Activated naive CD4-positive, alpha-beta T cell (primary cell): ENCODE measurements at places on chromosomes 11 and 22.
A peak's percentile ranks its signal among the peaks of the same experiment; 100 is the strongest.

DNA sequence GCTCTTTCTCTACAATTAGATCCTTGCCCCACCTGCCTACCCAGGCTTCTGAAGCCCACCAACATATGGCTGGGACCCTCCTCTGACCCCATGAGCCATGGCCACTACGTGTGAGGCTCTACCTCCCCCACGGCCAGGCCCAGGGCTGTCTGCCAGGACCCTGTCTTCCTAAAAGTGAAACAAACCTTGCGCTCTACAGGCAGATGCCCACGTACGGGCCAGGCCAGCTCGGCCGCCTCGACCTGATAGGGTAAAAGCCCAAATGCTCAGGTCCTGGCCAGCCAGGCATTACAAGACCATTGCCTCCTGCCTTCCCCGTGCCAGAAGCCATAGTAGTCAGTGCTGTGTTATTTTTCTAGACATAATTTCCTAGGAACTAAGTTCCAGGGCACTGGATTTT is 1496.4 kb downstream of the BRD1 start:
- DNase-seq, result no peak

GRCh38 chr22:41550952-41551491 is 6.8 kb upstream of the POLR3H start:
- DNase-seq, result no peak

DNA sequence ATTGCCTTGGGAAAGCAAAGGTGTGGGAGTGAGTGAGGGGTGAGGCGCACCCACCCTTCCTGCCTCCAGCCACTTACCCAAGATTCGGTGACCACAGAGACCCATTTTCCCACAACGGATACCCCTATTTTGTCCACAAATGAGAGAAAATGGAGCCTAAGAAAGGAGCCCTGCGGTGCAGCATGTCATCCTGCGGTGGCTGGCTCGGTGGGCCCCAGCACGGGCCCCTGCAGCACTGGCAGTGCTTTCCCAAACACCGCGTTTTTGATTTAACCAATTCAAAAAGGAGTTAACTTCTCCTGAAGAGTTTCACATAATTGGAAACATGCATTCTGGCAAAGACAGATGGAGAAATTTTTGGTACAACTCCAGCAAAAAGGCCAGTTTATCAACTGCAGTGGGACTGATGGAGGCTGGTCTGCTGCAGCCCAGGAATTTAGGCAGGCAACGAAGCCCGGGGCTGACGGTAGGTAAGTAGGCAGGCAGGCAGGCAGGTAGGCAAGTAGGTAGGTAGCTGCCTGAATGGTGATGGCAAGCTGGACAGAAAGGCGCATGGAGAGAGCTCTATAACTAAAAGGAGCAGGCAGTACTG is 84.2 kb downstream of the FDX1 start:
- DNase-seq, result no peak

DNA sequence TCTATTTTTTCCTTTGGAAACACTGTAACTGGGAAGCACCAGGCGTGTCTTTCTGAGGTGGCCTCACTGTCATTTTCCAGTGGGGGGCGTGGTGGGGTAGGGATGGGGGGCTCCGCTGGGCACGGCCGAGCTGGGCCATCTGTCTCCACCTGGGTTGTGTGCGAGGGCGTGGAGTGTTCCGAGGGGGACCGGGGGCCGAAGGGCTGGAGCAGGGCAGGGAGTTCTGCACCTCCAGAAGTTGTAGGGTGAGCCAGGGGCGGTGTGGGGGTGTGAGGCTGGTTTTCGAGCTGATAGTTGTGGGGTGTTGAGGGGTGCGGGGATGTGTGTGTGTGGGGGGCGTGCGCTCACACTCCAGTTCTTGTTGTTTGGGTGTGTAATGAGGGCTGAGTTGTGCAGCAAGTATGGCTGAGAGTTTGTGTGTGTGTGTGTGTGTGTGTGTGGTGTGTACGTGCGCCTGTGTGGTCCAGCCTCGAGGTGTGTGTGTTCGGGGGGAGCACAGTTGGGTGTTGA is 10.8 kb downstream of the YPEL4 start:
- no peak for DNase-seq

- DNase-seq, result no peak
These were observed 33.3 kb downstream of the NF2 start for GRCh38 chr22:29636751-29637150.

GRCh38 chr11:79610678-79611077 is 169.8 kb upstream of the TENM4 start:
- DNase-seq, result no peak

DNA sequence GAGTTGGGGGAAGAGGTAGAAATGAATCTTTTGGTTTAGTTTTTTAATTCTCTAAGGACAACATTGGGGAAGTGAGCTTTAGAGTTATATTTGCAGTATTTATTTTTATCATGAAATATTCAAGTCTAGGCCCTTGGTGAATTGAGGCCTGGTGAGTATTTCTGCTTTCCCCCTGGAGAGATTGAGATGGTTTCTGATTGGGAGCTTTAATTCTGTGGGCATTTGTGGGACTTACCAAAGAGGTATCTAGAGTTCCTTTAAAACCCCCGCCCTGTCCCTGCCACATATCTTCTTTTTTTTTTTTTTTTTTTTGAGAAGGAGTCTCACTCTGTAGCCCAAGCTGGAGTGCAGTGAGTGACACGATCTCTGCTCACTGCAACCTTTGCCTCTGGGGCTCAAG is 9.6 kb downstream of the ACO2 start:
- DNase-seq, result no peak

- DNase-seq, result no peak
These were observed 61.0 kb downstream of the NCAM1 start for GRCh38 chr11:113022262-113022661.

DNA sequence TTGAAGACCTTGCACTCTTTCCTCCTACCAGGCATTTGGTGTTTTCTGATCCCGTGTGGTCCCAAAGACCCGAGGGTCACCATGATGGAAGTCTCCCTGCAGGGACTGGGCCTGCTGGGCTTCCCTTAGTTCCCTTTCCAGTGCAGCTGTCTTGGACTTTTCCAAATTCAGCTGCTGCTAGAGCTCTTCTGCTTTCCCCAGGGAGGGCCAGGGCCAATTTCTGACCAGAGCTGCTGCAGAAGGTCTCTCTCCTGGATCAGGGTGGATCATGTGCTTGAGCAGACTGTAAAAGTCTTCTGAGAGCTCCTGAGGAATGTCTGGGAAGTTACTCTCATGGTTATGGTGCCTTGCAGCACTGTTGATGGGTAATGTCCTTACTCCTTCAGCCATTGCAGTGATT is 23.2 kb downstream of the LDLRAD3 start:
- DNase-seq, result no peak

- no peak for DNase-seq
These were observed 94.9 kb downstream of the ZBTB16 start for GRCh38 chr11:114154271-114155047.

- no peak for DNase-seq
These were observed 10.8 kb upstream of the C11orf96 start for GRCh38 chr11:43931717-43932039.

- no peak for DNase-seq
These were observed 91.5 kb downstream of the MORC2 start for GRCh38 chr22:30876915-30877553.

- peak; percentile 44 for DNase-seq
These were observed at the start of gene TNRC6B for GRCh38 chr22:40177738-40178416. Gene TNRC6B (plus strand): TSS chr22:40177925. CDS start chr22:40178136, 211 bp downstream.

DNA sequence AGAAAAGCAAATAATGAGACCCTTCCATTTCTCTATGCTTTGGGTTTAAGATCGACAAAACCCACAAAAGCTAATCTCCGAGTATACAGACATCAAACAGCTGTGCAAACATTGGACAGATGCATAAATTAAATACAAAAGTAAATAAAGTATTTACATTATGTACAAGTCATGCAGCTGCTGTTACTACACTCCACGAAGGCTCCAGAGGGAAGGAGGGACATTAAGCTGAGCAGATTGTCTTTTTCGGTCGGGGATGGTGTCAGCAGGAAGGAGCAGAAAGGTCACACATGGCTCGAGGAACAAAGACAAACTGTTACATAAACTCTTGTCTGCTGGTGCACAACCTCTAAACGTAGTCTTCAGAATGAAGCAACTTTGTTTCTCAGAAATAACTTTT is 88.8 kb upstream of the BARX2 start:
- no peak for DNase-seq

- DNase-seq, result no peak
These were observed 303.1 kb upstream of the SORL1-AS1 start for GRCh38 chr11:121755906-121756305.

DNA sequence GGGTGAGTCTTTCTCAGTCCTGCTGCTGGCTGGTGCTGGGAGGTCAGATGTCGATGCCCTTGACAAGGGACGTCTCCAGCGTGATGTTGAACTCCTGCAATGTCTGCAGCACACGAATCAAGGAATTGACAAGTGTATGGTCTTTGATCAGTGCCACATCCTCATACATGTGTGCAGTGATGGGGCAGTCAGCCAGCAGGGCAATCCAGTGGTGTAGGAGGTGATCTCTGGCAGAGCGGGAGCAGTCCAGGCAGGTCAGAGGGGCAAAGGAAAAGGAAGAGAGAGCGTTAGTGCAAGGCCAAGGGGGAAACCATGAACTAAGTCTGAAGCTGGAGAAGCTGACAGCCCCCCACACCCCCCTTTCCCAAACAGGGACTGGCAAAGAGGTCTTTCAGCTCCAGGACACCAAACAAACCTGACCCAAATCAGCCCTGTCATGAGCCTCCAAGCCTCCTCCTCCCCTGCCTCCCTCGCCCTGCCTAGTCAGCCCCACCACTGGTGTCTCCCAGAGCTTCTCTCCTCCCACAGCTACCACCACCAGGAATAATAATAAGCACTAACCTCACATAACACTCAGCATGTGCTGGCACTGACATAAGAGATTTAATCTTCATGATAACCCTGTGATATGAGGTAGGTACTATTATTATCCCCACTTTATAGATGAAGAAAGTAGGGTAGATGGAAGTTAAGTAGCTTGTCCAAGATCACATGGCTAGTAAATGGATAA is 48.4 kb upstream of the SCUBE2 start:
- no peak for DNase-seq

GRCh38 chr11:21474529-21474928 is 718.4 kb upstream of the ANO5 start:
- DNase-seq, result no peak

- no peak for DNase-seq
These were observed 627 bp downstream of the GTF2H1 start for GRCh38 chr11:18322818-18323570.

- no peak for DNase-seq
These were observed 11.8 kb downstream of the TIGD3 start for GRCh38 chr11:65366340-65366773.

DNA sequence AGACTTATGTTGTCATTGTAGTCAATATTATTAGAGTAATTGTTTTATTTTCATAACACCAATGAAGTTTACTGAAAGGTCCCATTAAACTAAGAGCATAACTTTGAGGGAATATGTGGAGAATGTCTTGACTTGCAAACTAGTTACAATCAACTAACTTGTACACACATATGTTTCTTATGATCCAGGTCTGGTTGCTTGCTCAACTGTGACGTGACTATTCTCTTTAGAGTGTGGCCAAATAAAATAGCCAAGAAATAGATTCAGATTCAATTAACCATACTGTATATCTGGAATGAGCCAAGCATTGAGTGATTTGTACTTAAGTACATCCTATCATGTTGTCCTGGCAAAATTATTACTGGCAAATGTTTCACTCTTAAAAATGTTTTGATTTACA is 101.7 kb downstream of the METTL15 start:
- DNase-seq, result no peak

DNA sequence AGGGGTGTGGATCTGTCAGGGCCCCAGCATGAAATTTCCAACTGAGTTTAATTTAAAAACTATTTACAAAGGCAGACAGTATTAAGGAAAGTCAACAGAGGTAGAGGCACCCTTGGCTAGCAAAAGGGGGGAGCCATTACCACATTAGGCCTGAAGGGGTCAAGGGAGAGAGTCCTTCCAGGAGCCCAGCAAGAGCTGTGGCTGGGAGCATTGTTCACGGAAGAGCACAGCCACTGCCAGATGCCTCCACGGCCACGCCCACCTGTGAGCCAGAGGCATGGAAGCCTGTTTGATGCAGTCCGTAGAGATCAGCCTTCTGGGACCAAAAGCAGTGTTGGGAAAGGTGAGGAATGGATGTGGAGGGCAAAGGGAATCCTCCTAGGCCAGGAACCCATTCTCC is 102.6 kb downstream of the GALNT18 start:
- no peak for DNase-seq

- DNase-seq, result no peak
These were observed 71.7 kb downstream of the RPS6KA4 start for GRCh38 chr11:64430645-64431044.

DNA sequence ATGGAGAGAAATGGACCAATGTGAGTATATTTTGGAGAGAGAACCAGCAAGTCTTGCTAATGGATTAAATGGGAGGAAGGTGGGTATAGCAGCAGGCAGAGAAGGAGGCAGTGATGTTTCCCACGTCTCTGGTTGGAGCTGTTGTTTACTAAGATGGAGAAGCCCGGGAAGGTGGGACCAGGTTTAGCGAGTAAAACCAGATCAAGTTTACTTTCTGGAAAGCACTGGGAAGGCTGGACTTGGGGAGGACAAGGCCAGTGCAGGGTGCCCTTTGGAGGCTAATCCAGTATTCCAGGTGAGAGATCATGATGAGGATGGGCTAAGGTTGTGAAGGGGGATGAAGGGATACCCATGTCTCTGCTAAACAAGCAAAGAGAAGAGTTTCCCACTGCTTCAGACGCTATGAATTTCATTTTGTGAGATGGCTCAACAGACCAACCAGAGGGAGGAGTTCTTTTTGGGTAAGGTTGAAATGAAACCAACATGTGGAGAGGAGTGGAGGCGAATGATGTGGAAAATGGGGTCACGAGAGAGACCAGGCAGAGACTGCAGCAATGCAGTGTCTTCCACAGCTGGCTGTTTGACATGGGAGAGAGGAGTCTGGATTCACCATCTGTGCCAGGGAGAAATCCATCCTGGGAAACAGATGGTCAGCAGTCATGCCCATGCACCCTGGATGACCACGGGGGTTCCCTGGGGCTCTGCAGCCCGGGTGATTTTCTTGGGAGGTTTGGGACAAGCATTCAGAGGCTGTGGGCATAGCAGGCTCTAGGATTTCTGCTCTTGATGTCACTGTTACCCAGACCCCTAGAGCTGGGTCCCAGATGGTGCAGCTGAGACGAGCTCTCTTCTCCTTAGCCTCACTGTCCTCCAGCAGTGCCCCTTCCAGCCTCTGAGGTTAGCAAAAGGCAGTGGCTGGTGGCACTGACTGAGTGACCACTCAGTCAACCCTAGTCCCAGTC is 24.9 kb downstream of the COMMD9 start:
- no peak for DNase-seq

GRCh38 chr22:47632701-47633100 is 870.3 kb downstream of the TBC1D22A start:
- DNase-seq, result no peak

- DNase-seq, result peak; percentile 36
These were observed 12.2 kb upstream of the MFNG start for GRCh38 chr22:37498289-37498909.

- no peak for DNase-seq
These were observed 22.6 kb downstream of the RPL27A start for GRCh38 chr11:8705146-8705545.

- no peak for DNase-seq
These were observed 58.2 kb upstream of the LMO1 start for GRCh38 chr11:8321876-8322275.

DNA sequence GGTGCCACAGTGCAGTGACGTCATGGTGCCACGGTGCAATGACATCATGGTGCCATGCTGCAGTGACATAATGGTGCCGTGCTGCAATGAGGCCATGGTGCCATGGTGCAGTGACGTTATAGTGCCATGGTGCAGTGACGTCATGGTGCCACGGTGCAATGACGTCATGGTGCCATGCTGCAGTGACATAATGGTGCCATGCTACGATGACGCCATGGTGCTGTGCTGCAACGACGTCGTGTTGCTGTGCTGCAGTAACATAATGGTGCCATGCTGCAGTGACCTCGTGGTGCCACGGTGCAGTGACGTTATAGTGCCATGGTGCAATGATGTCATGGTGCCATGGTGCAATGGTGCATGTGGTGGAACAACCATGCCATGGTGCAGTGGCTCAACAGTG is 45.3 kb downstream of the DHCR7 start:
- DNase-seq, result no peak
